ENCODE measurements at places on chromosomes 1 and 21.

GRCh38 chr1:109919303-109919702, 8.7 kb downstream of the CSF1 start:
- peak; percentile 71 for DNase-seq

GRCh38 chr1:227388214-227389168, 70.2 kb upstream of the CDC42BPA start:
- peak; percentile 34 for DNase-seq

DNA sequence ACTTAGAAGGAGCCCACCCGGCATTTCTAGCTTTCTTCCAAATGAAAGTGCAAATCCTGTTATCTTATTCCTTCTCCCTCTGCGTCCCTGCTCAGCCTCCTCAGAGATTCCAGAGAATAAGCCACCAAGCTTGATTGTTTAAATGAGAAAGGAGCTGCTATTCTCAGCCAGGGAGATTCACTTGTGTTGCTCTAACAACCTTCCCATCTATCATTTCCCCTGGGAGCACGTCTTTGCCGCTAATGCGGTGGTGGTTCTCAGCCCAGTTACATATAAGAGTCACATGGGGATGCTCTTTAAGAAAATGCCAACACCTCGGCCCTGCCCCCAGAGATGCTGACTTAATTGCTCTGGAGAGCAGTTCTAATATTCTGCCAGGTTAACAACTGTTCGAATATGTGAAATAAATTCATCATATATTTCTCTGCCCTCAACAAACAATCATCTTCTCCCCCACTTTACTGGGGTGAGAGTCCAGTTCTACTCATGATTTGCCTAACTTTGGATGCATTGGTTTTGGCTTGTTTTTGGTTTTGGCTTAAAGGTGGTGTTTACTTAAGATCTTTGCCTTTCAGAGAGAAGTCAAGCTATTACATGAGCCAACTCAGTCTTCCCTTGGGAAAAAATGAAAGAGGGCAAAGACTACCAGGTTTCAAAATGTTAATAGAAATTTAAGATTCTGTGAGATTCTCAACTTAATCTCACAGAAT, 213.9 kb downstream of the SEC16B start:
- DNase-seq: no peak

DNA sequence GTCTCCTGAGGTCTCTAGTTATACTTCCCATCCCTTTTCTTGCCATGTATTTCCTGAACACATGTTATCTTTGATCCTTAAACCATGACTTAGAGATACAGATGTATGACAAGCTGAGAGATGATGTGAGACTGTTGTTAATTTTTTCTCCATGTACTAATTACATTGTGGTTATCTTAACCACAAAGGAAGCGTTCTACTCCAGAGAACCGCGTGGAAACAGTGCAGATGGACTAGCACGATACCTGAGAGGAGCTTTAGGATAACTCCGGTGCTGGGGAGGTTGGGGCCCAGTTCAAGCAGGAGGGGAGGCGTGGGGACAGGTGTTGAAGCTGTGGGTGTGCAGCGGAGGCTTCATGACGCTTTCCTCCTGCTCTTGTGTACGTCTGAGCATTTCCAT, 17.5 kb downstream of the PDE9A start:
- DNase-seq: peak; percentile 45

DNA sequence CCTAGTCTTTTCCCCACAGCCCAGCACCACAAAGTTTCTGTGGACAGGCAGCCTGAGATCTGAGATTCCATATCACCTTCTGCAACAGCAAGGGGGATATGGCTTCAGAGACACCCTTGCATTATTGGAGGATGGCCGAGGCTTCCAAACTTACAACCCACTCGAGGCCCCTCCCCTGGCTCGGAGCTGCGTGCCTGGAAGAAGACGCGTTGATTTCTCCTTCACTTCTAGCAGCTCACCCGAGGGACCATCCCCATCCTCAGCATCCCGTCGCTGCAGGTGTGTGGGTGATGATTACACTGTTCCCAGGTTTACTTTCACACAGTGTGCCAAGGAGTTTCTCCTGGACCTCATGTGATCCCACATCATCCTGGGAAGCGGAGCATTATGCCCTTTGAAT, 277.9 kb downstream of the MATN1 start:
- no peak for DNase-seq

- no peak for DNase-seq
Observed at GRCh38 chr21:32604464-32604863, 7.7 kb downstream of the CFAP298 start.

- DNase-seq: peak; percentile 46
Observed at GRCh38 chr1:19426294-19427086, 58.8 kb downstream of the CAPZB start.

DNA sequence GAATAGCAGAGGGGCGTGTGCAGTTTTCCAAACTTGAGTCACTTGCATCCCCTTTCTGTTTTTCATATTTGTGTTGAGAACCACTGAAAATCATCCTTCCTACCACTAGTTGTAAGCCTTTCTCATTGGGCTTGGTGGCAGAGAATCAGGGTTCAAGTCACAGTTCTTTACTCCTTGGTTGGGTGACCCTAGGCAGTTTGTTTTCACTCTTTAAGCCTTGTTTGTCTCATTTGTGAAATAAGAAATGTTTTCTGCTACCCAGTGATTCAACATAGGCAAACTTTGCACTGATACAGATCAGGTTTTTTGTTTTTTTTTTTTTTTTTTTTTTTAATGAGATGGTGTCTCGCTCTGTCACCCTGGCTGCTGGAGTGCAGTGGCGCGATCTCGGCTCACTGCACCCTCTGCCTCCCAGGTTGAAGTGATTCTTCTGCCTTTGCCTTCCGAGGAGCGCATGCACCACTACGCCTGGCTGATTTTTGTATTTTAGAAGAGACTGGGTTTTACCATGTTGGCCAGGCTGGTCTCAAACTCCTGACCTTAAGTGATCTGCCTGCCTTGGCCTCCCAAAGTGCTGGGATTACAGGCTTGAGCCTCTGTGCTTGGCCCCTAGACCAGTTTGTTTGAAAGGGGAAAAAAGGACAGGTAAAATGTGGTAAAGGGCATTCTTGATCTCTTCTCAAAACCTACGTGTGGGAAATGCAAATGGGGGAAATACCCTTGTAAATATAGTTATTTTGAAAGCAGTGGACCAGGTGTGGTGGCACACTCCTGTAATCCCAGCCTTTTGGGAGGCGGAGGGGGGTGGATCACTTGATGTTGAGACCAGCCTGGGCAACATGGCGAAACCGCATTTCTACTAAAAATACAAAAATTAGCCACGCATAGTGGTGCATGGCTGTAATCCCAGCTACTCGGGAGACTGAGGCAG, 3.2 kb downstream of the CLIC4 start:
- no peak for DNase-seq

- DNase-seq: peak; percentile 95
Observed at GRCh38 chr1:212595787-212596714, 12.5 kb upstream of the ATF3 start.

DNA sequence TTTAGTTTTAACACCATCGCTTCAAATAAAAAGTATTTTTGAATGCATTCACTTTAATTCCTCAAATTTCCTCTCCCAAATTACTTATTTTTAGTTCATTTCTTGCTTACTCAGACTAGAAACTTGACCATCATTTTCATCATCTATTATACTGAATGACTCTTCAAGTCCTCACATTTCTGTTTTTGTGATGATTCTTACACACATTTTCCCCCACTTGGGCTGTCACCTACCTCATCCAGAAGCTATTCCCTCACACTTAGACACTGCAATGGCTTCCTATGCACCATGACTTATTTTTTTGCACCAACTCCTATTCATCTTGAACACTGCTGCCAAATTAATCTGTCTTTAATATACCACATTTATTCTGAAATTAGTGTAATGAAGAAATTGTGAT, 239.6 kb upstream of the DUSP10 start:
- DNase-seq: no peak

GRCh38 chr1:54701066-54701465, 14.6 kb upstream of the TTC4 start:
- DNase-seq: no peak

DNA sequence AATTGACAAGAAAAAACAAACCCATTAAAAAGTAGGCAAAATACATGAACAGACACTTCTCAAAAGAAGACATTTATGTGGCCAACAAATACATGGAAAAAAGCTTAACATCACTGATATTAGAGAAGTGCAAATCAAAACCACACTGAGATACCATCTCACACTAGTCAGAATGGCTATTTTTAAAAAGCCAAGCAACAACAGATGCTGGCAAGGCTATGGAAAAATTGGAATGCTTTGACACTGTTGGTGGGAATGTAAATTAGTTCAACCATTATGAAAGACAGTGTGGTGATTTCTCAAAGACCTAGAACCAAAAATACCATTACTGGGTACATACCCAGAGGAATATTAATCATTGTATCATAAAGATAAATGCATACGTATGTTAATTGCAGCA, 641.1 kb upstream of the B3GALT2 start:
- no peak for DNase-seq

GRCh38 chr1:30001011-30001731, 722.2 kb downstream of the MATN1 start:
- DNase-seq: no peak

DNA sequence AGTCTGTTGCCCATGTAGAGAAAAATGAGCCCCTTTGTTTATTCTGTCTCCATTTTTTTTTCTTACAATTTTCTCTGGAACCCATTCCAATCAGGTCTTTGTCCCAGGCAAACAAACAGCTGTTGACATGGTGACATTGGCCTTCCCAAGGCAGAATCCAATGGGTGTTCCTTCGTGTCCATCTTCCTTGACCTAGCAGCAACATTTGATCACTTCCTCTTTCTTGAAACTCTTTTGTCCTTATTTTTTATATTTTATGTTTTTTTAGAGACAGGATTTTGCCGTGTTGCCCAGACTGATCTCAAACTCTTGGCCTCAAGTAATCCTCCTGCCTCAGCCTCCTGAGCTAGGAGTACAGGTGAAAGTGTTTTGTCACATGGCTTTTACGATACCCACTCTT, 65.4 kb upstream of the CACNA1E start:
- no peak for DNase-seq

DNA sequence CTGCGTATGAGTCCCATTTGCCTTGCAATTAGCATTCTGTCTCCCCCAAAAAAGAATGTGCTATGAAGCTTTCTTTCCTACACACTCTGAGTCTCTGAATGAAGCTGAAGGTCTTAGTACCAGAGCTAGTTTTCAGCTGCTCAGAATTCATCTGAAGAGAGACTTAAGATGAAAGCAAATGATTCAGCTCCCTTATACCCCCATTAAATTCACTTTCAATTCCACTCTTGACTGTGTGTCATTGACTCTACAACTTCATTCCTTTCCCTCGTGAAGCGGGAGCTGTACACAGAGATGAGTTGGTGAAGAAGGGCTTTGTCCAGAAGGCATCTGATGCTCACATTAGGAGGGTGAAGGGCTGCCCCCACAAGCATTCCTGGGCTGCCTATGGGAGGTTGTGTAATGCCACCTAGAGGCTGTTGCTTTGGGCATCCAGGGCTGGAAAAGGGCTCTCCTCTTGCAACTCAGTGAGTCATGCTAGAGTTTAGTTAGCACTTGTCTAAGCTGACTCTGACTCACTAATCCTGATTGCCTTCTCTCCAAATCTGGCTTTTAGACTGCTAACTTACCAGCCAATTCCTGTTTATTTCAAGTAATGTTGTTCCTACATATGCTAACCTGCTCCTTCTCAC, 1.8 kb downstream of the SPRR1B start:
- DNase-seq: peak; percentile 1

GRCh38 chr1:17274186-17275170, 25.6 kb downstream of the PADI3 start:
- peak; percentile 54 for DNase-seq

DNA sequence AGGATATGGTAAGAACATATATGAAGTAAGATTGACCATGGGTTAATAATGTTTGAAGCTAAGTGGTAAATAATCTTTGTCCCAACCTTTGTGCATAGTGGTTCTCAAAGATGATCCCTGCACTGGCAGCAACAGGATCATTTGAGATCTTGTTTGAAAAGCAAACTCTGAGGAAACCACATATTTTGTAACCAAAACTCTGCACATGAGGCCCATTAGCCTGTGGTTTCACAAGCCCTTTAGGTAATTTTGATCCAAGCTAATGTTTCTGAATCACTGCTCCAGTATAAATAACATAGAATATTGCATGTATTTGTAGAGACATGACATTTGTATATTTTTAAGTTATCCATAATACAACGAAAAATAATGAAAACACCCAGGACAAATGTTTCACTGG, 147.9 kb upstream of the RGS18 start:
- DNase-seq: peak; percentile 17

- no peak for DNase-seq
Observed at GRCh38 chr1:207051191-207051943, at the start of gene YOD1. TSS of gene YOD1 (minus strand) at chr1:207051208. CDS start at chr1:207051030, 178 bp downstream.

DNA sequence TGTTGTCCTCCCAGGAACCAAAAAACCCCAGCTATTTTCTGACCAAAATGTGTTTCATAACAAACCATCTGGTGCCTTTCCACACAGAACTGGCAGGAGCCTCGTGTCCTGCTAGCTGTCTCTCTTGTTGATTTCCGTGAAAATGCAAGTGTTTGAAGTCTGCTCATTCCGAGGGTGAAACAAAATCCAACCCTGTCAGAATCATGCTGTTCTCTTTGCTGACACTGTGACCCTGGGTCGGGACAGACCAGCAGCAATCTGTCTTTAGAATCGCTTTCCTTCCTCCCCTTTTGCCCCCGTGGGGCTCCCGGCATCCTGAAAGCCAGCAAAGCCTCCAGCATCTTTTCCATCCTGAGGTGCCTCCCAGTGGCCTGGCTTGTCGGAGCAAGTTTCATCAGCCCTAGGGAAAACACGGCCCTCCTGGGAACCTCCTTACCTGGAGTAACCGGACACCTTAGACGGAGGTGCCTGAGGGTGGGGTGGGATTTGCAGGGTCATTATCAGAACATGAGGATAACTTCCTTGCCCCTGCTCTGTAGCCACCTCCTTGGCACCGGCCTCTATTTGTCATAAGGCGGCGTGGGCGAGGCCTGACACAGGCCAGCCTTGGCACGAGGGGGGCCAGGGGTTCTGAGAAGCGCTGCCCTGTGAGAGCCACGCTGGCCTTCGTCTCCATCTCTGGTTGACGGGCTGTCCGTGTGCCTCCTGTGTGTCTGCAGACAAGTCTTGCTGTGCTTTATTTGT, 24.9 kb downstream of the LDLRAP1 start:
- DNase-seq: peak; percentile 85

- DNase-seq: no peak
Observed at GRCh38 chr1:151369621-151370048, 2.9 kb downstream of the SELENBP1 start.

Measured in fibroblast of villous mesenchyme (primary cell).